ENCODE measurements at places on chromosomes 4 and X.

DNA sequence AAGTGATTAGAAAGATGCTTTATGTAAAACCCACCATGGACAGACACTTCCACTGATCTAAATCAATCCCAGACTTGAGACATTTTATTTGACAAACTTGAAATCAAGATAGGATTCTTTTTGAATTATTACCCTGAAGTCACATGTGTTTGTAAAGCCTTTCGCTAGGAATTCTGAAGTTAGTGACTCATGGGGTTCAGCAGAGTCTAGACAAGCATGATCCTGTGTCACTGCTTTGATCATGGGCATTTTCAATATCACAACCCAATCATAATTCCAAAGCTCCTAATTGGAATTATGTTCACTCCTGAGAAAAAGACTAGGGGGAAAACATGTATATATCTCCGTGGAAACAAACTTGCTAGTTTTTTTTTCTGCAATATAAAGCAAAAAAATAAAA, 67.5 kb upstream of the BMP3 start:
- peak; percentile 43 for DNase-seq

GRCh38 chrX:21933077-21933476, 7.4 kb upstream of the SMS start:
- no peak for DNase-seq

GRCh38 chrX:103877571-103877970, 45.5 kb upstream of the RAB9B start:
- no peak for DNase-seq

GRCh38 chr4:123259676-123260646, 136.6 kb upstream of the SPRY1 start:
- DNase-seq = no peak

- DNase-seq = no peak
Observed at GRCh38 chr4:146343199-146343598, 128.9 kb downstream of the REELD1 start.

DNA sequence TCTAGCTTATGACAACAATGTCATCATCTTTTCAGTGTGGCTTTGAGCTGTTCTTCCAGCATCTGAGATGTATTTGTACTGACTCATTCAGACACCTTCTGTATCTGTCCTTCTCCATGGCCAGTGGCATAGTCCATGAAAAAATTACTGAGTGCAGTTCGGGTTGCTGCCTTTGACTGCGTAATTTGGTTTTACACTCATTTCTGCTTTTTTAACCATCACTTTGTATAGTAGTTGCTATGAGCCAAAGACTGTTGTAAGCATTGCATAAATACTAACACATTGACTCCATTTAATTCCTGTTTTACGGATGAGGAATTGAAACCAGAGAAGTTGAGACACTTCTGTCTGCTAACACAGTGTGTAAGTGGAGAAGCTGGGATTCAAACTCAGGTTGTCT, 190.7 kb upstream of the MID1 start:
- no peak for DNase-seq

- DNase-seq = no peak
Observed at GRCh38 chrX:21749924-21750323, 8.0 kb downstream of the SMPX start.

DNA sequence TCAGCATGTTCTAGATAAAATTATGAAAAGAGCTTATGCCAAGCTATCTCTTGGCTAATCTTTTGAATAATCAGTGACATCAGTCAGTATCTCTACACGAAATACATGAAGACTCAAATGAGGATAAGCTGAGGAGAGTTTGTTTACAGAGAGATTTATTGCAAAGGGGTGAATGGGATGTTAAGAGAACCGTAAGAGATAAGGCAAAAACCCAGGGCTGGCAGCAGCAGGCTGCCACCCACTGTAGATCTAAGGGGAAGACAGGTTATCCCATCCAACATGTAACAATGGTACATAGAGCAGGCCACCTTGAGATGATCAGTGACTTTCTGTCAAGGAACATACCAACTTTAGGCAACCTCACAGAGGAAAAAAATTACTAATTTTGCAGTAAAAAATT, 432.1 kb upstream of the NR3C2 start:
- DNase-seq = no peak

DNA sequence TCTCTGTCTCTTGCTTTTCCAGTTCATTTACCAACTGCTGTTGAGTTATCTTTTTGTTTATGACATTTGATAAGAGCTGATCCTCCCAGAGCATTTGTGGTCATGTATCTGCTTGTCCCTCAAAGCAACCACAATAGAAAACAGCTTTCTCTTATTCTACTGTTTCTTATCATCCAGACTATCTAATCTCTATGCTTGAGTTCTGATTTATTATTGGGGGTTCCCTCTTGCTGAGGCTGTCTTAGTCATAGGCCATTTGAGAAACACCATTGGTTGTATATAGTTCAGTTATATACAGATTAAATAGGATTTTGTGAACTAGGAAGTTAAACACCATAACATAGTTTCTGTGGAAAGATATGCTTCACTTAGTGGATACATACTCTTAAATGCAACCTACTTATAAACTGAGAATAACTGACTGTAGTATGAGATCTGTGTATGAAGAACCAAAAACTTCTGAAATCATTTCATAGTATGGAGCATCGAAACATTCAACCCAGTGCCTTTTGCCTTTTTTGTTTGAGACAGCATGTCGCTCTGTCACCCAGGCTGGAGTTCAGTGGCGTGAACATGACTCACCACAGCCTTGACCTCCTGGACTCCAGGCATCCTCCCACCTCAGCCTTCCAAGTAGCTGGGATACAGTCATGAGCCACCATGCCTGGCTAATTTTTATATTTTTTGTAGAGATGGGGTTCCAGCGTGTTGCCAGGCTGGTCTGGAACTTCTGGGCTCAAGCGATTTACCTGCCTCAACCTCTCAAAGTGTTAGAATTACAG, 75.8 kb downstream of the STIM2 start:
- DNase-seq = peak; percentile 4

GRCh38 chr4:54729256-54729655, 71.5 kb downstream of the KIT start:
- DNase-seq = no peak

- DNase-seq = no peak
Observed at GRCh38 chrX:48753708-48754228, 7.8 kb upstream of the GLOD5 start.

DNA sequence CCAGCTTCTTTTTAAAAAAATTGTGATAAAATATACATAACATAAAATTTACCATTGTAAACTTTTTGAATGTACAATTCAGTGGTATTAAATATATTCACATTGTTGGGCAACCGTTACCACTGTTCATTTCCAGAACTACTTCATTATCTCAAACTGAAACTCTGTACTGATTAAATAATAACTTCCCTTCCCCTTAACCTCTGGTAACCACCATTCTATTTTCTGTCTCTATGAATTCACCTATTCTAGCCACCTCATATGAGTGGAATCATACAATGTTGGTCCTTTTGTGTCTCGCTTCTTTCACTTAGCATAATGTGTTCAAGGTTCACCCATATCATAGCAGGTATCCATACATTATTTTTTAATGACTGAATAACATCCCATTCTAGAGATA, 8.3 kb downstream of the GPR50 start:
- DNase-seq = no peak

DNA sequence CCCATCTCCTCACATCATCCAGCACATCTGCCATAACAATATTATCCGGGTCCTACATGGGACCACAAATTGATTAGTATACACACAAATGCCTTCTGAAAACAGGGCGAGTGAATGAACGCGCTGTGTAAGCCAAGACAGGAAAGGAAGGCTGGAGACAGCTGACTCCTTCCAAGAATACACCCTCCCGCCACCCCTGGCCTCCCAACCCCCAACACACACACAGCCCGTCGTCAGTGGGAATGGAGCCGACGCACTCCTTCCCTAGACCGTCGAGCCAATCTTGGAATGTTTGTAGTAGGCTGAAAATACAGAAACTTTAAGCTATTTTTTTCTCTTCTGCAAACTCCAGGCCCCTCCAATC, 319 bp upstream of the MAGEH1 start:
- DNase-seq = no peak

DNA sequence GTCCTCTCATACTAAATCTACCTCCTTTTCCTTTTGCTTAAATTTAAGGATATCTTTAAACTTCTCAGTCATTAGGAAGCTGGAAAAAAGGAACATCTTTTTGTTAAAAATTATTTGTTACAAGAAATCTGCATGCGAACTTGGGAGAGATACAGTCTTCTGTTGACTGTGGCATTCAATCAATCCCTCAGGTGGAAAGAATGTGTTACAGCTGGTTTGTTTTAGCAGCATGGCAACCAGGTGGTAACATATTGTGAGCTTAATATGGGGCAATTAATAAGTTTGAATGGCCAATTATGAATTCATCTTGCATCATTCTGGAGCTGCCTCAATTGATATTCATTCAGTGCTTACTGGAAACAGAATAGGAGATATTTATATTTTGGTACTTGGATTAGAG, 135.0 kb downstream of the GC start:
- DNase-seq = no peak

GRCh38 chrX:97847885-97848679, 964.4 kb downstream of the RPA4 start:
- no peak for DNase-seq

DNA sequence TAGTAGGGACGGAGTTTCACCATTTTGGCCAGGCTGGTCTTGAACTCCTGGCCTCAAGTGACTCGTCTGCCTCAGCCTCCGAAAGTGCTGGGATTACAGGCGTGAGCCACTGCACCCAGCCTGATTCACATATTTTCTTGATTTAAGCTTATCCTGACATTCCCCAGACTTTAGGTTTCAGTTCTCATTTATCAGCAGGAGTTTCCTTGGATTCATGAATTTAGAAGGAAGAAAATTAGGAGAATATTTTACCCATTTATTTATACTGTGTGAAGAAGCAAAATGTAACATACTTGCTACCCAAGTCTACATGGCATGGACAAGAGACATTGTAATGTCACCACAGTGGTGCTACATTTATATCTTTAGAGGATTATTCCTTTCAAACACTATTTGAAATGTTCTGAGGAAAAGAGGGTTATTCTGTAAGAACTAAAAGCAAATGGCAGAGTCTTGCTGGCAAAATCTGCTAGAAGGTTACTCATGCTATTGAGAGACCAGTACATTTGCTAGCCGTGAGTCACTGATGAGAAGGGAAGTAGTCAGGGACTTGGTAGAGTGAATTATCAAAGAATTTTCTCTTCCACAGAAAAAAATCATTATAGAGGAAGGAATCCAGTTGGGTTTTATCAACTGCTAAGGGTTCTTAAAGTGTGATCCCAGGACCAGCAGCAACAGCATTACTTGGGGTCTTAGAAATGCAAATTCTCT, 26.1 kb upstream of the CFAP299 start:
- peak; percentile 96 for DNase-seq

DNA sequence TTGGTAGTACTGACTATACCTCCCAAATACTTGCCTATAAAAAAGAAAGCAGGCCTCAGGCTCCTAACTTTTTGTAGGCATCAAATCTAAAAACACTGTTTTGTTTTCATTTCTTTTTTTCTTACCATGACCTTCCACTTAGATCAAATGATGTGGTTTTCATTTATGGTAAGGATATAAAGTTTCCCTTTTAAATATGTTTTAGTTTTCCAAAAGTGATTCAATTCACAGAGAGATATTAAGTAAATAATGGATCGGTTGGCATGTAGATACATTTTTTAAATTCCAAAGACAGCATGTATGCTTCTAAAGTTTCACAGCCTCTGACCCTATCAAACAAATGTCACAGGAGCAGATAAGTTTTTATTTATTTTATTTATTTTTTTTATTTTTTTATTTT, 23.9 kb downstream of the EFHC2 start:
- no peak for DNase-seq

- no peak for DNase-seq
Observed at GRCh38 chrX:136496186-136496763, 1.1 kb upstream of the HTATSF1 start.

GRCh38 chr4:67550451-67550850, 5.1 kb upstream of the CENPC start:
- no peak for DNase-seq

GRCh38 chr4:153789741-153790499, 1.0 kb upstream of the SFRP2 start:
- peak; percentile 26 for DNase-seq

- no peak for DNase-seq
Observed at GRCh38 chr4:103482471-103482870, 237.3 kb downstream of the TACR3 start.

- DNase-seq = no peak
Observed at GRCh38 chr4:126375462-126376054, 1060.8 kb downstream of the FAT4 start.

- DNase-seq = peak; percentile 2
Observed at GRCh38 chrX:12567857-12568256, 223.4 kb upstream of the PRPS2 start.

DNA sequence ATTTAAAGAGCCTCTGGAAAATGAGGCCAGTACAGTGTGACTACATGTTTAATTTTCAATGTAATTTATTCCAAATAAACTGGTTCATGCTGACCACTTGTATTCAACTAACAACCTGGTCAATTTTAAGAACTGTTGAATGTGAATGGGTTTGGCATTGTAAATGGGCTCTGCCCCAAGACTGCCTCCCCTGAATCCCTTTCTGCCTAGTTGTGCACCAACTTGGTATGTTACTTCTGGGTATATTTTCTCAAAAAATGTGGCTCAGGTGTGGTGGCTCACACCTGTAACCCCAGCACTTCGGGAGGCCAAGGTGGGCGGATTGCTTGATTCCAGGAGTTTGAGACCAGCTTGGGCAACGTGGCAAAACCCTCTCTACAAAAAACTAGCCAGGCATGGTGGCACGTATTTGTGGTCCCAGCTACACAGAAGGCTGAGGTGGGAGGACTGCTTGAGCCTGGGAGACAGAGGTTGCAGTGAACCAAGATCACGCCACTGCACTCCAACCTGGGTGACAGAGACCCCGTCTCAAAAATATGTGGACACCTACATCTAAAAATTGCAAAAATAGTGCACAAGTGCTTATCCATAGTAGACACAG, 7.2 kb downstream of the RPL9 start:
- DNase-seq = no peak

DNA sequence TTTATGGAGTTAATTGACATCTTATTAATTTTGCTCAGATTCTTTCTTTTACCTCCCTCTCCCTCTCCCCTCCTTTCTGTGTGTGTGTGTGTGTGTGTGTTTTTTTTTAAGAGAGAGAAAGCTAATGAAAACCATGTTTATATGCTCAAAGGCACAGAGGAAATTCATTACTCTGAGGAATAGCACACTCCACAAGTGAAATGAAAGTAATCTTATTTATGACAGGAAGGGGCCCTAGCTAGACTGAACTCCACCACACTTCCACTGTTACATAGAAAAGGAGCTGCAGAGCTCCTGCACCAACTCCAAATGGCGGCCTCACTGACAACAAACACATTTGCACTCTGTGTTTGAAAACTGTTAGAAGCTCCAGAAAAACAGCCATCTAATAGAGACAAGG, 150.6 kb downstream of the RASL11B start:
- DNase-seq = peak; percentile 69

GRCh38 chr4:58254291-58254690, 1144.1 kb upstream of the IGFBP7 start:
- no peak for DNase-seq

DNA sequence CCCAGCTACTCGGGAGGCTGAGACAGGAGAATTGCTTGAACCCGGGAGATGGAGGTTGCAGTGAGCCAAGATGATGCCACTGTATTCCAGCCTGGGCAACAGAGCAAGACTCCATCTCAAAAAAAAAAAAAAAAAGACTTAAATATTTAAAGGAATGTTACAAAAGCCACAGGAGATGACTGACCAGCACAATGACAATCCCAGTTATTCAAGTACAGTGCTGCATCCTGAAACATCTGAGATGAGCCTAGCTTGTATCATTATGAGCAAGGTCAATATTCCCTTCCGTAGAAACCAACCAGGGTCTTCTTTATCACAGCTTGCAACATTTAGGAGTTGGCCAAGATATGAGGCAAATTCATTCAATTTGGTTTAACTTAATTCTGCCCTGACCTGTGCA, 38.6 kb downstream of the LNX1 start:
- no peak for DNase-seq
